ENCODE measurements at places on chromosomes 13 and 19.

DNA sequence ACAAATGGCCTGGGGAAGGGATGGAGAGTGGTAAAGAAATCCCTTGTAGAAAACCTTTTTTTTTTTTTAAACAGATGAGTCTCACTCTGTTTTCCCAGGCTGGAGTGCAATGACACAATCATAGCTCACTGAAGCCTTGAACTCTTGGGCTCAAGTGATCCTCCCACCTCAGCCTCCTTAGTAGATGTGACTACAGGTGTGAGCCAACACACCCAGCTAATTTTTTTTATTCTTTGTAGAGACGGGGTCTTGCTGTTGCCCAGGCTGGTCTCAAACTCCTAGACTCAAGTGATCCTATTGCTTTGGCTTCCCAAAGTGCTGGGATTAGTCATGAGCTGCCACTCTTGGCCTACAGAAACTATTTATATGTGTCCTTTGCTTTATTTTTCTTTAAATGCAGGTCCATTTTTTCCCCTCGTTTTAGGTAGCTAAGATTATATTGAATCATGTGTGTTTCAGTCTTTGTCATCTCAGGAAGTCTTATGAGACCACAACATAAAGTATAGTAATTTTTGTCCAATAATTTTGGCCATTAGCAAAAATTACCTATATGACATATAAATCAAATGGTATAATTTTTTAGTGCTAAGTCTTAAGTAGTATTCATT is 10.5 kb downstream of the LPAR6 start:
- no peak for DNase-seq

GRCh38 chr13:77653301-77653700 is 44.2 kb upstream of the SLAIN1 start:
- no peak for DNase-seq

DNA sequence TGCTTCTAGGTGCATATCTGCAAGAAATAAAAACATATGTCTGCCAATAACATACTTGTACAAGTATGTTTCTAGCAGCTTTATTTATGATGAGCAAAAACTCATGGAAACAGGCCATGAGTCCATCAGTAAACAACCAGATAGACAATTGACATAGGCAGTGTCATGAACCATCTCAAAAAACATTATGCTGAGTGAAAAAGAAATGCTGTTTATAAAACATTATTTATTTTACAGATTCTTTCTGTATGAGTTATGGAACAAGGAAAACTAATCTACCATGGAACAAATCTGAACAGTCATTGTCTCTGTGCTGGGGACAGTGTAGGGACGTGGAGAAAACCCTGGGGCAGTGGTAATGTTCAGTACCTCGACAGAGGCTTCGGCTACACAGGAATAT is 283.9 kb downstream of the UQCRFS1 start:
- no peak for DNase-seq

DNA sequence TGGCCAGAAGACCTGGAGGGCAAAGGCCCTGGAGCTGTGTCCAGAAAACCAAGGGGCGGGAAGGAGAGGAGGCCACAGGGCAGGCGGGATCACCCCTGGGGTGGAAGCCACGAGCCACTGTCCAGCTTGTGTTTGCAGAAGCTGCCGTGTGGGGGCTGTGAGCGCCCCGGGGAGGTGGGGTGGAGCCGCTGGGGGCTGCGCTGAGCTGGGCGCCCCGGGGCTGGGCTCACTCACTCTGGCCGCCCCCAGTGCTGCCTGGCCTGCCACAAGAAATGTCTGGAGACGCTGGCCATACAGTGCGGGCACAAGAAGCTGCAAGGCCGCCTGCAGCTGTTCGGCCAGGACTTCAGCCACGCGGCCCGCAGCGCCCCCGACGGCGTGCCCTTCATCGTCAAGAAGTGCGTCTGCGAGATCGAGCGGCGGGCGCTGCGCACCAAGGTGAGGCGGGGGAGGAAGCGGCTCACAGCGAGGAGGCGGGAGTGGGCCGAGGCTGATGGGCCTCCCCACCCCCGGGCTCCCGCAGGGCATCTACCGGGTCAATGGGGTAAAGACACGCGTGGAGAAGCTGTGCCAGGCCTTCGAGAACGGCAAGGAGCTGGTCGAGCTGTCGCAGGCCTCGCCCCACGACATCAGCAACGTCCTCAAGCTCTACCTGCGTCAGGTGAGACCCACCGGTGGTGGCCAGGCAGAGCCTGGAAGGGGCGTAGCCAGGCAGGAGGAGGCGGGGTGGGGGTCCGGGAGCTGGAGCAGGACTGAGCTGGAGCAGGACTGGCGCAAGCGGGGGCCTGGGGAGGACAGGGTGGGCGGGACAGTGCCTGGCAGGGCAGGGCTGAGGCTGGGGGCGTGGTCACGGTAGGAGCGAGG is 13.6 kb downstream of the POLR2E start:
- DNase-seq, result no peak

- DNase-seq, result peak; percentile 96
Measured at GRCh38 chr19:11535792-11536595, 2.7 kb upstream of the CNN1 start.

DNA sequence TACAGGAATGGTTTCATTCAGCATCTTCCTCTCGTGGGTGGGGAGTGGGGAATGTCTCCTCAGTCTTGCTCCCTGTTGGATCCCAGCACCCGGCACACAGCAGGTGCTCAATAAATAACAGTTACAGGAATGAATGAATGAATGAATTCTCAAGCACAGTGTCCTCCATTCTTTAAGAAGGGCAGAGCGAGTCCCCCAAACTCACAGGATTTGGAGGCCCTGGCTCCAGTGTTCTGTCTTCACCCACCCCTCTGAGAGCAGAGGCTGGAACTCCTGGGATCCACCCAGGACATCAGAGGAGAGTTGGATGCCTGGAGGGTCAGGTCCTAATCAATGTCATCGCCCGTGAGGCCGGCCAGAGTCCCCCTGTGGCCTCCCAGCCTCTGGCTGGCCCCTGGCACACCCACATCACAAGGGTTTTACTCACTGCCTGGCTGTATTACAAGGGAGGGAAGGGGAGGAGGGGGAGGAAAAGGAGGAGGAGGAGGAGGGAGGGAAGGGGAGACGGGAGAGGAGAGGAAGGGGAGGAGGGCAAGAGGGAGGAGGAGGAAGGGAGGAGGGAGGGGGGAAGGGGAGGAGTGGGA is 8.7 kb upstream of the CREB3L3 start:
- peak; percentile 8 for DNase-seq

DNA sequence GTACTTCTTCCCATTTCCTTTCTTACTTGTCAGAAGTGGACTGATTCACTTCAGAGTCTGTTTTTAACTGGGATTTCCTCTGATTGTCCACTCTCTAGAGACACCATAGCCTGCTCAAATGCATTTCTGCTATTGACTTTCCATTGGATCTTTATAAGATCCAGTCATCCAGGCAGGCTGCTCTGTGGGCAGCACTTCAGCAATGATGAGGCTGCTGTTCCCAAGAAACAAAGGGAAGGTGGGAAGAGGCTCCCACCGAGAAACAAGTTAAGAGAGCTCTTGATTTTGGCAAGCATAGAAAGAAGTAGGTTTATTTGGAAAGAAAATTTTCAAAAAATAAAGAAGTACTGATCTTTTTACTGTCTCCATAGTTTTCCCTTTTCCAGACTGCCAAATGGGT is 125.8 kb upstream of the STARD13 start:
- DNase-seq, result no peak

GRCh38 chr13:99432609-99433542 is 68.4 kb upstream of the TM9SF2 start:
- DNase-seq, result peak; percentile 74

GRCh38 chr13:95530178-95530577 is 22.3 kb upstream of the CLDN10 start:
- DNase-seq, result no peak

DNA sequence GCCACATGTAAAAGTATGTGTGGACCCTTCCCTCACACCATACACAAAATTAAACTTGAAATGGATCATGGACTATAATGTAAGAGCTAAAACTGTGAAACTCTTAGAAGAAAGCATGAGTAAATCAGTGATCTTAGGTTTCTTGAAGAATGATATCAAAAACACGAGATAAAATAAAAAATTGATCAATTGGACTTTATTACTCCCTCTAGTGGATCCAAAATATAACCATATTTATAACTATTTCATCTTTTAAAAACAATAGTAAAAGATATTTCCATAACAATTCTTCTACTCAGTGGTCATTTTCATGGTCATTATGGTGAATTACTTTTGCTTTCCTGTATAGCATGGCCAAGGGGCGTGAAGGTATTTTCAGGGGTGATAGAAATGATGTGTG is 174.6 kb upstream of the LSM14A start:
- no peak for DNase-seq

DNA sequence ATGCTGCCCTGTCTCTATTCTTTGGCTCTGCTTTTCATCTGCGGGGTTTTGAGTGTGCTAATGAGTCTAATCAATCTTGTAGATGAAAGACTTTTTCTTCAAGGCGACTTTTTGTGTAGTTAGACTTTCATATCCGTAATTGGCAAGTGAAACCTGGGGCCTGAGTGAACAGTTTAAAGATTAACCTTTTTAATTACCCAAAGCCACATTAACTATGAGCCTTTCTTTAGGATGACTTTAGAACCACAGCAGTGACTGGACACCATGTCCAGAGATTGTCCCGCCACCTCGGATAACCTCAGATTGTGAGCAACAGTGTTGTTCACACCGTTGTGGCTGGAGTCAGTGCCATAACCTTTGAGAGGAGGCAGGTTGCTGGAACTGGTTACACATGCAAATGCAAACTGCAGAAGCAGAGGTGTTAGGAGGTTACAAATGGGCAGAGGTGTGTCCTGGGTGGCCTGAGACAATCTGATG is 58.7 kb downstream of the SIAH3 start:
- no peak for DNase-seq

DNA sequence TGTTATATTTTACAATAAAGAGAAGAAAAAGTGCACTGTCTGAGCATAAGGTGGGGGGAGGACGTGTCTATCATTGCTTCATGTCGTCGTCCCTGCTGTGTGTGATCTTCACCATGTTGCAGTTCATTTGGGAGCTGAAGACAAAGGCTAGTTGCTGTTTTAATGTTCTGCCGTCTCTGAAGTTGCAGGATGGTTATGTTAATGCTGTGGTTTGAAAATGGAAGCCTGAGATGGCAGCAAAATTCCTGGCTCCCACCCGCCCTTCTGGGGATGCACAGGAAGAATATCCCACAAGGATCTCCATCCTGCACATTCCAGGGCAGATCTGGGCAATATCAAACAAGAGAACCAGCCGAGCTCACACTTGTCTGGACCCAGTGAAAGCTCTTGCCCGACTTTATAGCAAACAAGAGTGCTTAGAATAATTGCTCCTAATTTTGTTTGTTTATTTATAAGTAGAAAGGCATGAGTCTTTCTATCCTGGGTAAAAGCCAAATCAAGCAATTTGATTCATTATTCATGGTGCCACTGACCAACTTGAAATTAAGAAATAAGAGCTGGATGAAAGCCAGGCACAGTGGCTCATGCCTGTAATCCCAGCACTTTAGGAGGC is 110.3 kb upstream of the ABCC4 start:
- no peak for DNase-seq

DNA sequence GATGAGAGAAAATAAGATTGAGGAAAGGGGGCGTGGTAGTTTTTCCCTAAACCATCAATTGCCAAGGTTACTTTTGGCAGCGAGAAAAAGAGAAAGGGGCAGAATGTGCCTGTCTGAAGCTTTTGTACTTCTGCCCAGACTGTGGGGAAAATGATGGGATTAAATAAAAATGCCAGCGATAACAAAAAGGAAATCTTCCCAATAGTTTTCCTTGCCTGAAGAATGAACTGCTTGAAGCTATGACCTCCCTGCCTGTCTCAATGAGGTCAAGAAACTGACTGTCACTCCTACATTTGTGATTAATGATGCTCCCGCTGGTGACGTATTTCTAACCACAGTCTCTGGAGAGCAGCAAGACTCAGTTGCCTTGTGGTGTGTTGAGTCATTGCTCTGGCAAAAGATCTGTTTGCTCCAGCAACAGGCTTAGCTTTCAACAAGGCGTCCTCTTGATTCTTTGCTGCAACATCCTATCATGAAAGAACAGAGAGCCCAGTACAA is 1051.5 kb downstream of the DIAPH3 start:
- no peak for DNase-seq

DNA sequence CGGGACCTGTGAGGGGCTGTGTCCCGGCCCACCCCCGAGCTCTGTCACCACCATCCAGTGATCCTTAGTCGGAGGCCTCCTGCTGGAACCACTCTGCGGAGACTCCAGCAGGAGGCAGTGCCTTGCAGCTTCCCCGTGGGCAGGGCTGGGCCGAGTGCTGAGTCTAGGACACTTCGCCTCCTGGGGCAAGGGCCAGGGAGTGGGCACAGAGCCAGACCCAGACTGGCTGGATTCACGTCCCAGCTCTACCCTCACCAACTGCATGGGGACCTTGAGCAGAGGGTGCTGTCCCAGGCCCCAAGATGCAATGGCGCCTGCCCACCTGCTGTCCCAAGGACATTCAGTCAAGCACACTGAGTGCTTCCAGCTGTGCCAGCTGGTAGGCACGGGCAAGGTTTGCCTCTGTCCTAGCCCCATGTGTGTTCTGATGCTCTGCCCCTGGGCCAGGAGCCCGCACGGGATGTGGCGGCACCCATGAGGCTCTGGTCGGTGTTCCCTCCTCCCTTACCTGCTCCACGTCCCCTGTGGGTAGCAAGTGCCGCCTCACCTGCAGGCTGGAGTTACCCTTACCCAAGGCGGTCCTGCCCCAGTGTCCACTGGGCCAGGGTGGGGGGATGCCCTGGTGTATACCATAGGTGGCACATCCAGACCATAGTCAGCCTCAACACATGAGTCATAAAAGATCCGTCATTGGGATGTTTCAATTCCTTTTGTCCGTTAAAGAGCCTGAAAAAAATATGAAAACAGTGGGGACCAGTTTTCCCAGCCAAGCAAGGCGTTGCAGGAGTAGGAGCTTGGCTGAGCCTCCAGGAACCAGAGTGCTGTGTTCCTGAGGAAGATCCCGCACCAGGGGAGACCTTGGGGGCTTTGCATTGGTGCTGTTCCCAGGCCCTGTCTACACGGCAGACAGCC is 7.4 kb downstream of the FZR1 start:
- no peak for DNase-seq

- DNase-seq, result no peak
Measured at GRCh38 chr19:9996541-9996940, 13.8 kb downstream of the COL5A3 start.

DNA sequence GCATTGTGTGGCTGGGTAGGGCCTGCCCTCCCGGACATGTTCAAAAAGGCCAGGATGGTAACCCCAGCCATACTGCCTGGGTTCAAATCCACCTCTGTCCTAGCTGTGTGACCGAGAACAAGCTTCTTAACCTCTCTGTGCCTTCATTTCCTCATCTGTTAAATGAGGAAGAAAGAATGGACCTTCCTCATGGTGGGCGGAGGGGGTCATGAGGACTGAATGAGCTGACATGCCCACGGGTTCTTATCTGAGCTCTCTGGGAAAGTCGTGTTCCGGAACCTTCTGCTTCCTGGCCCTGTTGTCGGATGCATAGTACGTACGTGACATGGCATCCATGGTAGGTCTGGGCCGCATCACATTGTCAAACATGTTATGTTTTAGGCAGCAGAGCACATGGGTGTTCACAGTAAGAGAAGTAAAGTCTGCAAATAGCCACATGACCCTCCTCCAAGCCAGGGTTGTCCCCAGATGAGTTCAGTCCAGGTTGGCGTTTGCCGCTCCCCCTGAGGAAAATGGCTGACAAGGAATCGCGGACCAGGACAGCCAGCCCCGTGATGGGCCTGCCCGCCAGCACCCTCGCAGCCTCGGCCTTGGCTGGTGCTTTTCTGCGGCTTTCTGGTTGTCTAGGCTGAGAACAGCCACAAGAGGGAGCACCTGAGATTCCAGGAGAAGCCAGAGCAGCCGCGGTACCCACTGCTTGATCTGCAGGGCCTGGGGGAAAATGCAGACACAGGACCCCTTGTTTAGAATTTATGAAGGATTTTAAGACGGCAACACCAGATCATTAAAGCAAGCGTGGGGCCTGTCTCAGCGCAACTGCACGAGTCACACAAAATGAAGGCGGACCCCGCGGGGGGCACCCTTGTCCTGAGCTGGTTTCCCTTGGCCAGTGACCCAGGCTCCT is 2.4 kb upstream of the NTN5 start:
- DNase-seq, result peak; percentile 92
